ENCODE measurements at places on chromosomes 4 and X. TPM values are rescaled to one million over a fixed set of nuclear protein-coding genes. Genes with fewer than 3 reads are reported as not detected.

Gene ITGB1BP2
- total RNA-seq: 7.8 TPM

DNA sequence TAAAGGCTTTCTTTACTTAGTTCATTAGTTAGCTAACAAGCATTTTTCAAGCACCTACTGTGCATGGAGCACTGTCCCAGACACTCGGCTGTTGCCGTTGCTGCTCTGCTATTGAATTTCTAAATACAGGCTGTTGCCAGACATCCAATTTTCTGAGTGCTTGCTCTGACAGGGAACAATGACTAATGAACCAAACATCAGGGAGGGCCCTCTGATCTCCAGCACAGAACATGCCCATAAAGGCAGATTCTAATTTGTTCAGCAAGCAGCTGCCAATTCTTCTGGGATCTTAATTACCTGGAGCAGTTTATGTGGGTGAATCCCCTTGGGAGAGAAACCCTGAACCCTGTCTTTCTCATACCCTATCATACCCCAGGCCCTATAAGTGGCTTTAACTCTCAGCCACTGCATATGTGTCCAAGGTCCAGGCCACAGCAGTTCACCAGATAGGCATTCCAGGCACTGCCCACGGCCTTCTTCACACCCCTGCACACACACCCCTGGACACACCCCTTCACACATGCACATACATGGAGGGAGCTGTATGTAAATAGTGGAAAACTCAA, 27.9 kb downstream of the TSC22D3 start:
- DNase-seq: no peak

GRCh38 chrX:143733866-143734265, 13.3 kb upstream of the SPANXN2 start:
- DNase-seq: no peak

DNA sequence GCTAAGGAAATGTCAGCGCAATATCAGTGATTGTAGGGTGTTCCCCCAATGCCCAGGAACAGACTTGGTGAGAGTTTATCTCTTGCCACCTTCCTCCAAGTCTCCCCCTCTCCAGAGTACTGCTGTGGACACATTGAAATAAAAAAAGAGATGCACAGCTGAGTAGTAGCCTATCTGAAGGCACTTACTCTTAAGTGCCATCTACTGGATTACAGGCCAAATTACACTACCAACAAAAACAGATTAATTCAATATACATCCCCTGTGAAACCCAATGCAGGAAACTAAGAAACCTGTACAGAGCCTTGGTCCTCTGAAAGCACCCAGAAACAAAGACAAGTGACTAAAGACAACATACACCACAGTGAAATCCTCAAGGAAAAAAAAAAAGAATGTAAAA, 460.3 kb downstream of the ZIC3 start:
- DNase-seq: no peak

Gene IRS4
- not detected for total RNA-seq
